ENCODE measurements at places on chromosomes 13 and 19. TPM values are rescaled to one million over a fixed set of nuclear protein-coding genes. Genes with fewer than 3 reads are reported as not detected.

DNA sequence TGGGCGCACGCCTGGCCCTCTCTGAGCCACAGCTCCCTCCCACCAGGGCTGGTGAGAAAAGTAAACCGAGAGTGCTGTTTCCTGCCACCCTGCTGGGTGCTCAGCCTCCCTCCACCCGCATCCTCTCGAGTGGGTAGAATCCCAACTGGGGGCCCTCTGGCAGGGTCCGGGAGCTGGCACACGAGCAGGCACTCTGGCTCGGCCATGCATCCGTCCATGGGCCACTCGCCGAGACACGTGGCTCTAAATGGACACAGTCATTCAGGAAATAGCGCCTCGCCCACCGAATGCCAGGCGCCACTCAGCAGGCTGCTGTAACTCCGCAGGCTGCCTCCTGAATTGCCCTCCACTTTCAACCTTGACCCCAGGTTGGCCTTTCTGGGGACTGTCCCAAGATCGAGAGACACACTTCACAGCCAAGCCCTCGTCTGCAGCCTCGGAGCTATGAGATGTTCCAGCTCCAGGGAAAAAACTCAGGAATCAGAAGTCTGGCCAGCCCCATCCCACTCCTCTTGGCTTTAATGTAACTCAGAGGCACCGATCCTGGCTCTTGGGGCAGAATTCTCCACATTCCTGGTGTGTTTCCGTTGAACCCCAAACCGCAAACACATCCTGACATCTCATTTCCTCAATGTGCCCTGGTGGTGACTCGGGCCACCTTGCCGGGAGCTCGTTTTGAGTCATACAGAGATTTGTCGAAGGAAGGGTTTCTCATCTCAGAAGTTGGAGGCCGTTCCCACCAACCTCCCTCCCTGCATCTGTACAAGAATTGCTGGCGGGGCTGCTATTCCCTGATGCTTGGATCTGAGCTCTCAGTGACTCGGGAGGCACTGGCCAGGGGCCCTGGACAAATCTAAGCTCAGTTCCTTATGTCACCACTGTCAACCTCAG is 14.1 kb downstream of the KLF2 start:
- DNase-seq: no peak

GRCh38 chr19:45780146-45780447 is 2.2 kb downstream of the DMPK start:
- DNase-seq: no peak

DNA sequence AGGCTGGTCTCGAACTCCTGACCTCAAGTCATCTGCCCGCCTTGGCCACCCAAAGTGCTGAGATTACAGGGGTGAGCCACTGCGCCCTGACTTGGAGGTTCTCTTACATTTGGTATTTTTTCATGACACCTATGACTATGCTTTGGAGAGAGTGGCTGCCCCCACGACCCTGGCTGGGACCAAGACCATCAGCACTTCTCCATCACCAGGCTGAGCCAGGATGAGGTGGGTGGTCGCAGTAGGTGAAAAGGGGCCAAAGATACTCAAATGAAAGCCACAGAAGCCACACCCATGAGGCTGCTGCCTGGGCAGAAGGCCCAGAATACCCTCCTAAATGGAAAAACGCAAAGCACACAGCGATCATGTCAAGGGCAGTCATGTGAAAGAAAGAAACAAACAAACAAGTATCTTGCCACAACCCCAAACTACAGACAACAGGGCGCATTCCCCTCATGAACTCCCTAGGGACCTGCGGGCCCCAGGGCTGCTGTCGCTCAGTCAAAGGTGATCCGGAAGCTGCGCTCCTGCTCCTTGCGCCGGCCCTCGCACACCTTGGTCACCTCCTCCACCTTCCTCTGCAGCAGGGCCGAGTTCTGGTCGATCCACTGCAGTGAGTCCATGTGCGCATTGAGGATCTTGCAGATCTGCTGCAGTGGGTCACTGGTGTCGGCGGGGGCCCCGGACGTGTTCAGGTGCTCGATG is 11.2 kb upstream of the IL4I1 start:
- DNase-seq: no peak

DNA sequence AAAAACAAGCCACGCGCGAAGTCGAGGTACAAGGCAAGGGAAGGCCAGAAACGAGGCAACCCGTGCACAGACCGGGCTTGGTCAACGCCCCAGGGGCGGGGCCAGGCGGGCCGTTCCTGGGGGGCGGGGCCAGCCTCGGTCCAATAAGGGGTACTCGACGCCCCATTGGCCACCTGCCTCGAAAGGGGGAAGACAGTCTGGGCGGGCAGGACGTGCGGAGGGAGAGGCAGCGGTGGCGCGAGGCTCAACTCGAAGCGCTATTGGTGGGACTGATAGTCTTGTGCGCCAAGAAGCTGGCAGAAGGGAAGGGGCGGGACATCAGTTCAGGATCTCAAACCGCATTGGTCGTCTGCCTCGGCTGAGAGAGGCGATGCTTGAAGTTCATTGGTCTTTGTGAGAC is at the start of gene LYPD4:
Gene LYPD4 (minus strand): TSS at position 83 of the 400 bp plus-strand sequence. CDS start 5,398 bp downstream, outside the sequence.
- no peak for DNase-seq

- no peak for DNase-seq
Measured at GRCh38 chr19:8575467-8575997, 1.7 kb downstream of the MYO1F start.

GRCh38 chr19:39078436-39079200 is 5.5 kb upstream of the ACP7 start:
- no peak for DNase-seq

DNA sequence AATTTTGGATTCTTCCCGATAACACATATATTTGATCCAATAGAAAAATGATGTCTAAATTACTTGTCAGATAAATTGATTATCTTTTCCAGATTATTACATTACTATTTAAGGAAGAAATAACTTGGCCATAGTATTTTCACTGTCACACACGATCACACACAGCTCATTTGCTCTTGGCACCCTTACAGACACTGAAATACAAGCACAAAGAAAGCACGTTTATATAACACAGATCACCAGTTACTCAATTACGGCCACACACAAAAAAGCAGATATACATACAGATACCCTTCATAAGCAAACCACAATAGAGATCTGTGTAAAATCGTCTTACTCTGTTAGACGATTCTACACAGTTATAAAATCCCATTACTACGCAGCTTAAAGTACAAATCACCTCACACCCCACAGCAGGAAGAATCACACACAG is 716 bp upstream of the ZNF420 start:
- DNase-seq: peak; percentile 29

DNA sequence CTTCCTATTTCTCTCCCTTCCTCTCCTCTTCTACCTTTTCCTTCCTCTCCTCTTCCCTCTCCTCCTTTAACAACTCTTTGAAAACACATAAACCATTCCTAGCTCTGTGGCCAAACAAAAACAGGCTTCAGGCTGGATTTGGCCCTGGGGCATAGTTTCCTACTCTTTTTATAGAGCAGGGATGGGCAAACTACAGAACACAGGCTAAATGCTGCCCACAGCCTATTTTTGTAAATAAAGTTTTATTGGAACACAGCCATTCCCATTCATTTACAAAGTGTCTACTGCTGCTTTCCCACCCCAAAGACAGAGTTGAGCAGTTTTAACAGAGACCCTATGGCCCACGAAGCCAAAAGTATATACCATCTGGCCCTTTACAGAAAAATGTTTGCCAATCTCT is 35.4 kb downstream of the LHFPL6 start:
- DNase-seq: no peak

DNA sequence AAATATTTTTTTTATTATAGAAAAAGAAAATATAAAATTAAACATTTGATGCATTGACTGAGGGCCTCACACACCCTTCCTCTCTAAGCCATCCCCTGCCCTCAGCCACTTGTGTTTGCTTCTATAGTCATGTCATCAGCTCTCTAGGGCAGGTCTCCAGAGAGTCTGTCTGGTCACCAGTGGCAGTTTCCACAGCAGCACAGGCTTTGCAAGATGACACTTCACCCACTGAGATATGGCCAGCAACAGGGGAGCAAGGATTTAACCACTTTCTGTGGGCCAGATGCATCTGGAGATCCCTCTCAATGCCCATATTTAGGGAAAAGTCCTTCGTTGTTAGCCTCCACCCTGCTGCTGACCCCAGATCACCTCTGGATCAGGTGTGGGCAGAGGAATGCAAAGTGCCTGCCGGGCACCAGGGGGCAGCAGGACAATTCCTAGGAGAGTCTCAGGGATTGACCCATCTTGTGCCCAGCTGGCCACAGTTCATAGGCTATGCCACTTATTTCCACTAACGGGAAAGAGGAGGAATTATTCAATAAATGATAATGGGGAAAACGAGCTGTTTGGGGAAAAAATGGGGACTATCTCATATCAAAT is 4.8 kb downstream of the ABCC4 start:
- DNase-seq: no peak

DNA sequence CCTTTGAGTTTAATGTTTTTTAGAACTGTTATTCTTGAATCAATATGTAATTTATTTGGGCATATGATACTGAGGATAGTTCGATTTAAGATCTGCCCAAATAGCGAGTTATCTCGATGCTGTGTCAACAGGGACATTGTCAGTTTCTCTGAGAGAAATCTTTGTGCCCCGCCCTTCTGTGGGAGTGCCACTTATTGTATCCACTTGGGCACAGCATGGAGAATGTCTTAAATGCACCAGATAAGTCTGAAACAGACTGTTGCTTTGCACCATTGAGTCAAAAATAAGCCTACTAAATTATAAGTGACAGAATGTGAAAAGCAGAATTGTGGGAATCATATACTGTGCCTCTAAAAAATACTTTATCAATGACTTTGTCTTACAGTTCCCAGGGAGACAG is 45.6 kb downstream of the RNASEH2B start:
- no peak for DNase-seq

ANKLE1 gene
- 0.44 TPM for polyA plus RNA-seq

ZSWIM4 gene
- 6.8 TPM for polyA plus RNA-seq
